ENCODE measurements at places on chromosomes 13 and 19.

- no peak for DNase-seq
Observed at GRCh38 chr13:46087481-46087880, 17.4 kb downstream of the CPB2 start.

DNA sequence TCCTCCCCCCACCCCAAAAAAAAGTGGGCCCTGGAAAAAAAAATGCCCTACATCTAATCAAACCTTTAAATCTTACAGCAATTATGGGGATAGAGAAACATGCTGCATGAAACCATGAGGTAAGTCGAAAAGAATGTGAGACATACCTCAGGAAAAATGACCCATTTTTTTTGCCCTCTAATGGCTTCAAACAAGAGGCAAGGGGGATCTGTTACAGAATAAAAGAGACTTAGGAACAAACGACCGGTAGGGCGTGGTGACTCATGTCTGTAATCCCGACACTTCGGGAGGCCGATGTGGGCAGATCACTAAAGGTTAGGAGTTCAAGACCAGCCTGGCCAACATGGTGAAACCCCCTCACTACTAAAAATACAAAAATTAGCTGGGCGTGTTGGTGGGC is 8.4 kb downstream of the RGL3 start:
- no peak for DNase-seq

GRCh38 chr13:77267362-77267761 is 59.5 kb downstream of the MYCBP2 start:
- DNase-seq = no peak

GRCh38 chr13:74004109-74004508 is 130.1 kb downstream of the KLF12 start:
- no peak for DNase-seq

GRCh38 chr13:106468207-106468606 is 67.3 kb downstream of the EFNB2 start:
- no peak for DNase-seq

DNA sequence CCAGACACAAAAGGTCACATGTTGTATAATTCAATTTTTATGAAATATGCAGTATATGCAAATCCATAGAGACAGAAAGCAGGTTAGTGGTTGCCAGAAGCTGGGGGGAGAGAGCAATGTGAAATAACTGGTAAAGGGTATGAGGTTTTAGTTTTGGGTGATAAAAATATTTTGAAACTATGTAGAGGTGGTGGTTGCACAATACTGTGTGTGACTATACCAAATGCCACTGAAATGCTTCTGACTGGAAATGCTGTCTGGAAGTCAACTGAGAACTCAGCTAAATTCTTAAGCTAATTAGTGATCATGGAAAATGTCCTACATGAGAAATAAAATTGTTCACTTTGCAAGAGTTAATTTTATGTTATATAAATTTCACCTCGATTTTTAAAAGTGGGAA is 65.3 kb upstream of the RXFP2 start:
- DNase-seq = no peak

GRCh38 chr13:26528527-26528926 is 29.0 kb upstream of the WASF3 start:
- DNase-seq = no peak

DNA sequence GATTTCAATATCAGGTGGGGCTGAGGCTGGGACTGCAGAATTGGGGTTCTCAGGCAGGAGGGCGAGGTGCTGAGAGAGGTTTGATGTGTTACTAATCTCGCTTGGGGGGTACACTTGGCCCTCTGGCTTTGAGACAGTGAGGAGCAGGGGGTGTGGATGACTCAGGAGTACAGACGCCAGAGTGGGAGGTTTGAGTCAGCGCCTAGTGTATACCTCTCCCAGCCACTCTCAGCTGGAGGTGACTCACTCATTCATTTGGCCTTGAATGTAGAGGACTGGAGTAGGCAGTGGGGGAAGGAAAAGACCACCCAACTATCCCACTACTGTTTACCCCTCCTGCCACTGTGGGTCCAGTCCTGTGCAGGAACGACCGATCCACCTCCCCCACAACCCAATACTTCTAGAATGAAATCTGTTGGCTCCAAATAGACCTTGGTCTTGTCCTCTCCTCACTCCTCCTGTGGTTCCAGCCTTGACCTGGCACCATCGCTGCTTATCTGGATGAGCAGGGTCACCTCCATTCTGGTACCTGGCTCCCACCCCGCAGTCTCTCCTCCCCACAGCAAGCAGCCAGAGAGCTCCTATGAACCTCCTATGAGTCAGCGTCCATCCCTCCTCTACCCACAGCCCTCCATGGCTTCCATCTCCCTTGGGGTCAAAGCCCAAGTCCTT is 20.1 kb upstream of the ZNRF4 start:
- no peak for DNase-seq

- DNase-seq = no peak
Observed at GRCh38 chr13:99830931-99831330, 140.6 kb downstream of the ZIC5 start.

- no peak for DNase-seq
Observed at GRCh38 chr19:616747-617526, 16.4 kb downstream of the POLRMT start.

GRCh38 chr13:107043021-107043956 is 475.4 kb upstream of the ARGLU1 start:
- no peak for DNase-seq

- DNase-seq = no peak
Observed at GRCh38 chr19:15971224-15971780, 22.5 kb downstream of the OR10H4 start.

DNA sequence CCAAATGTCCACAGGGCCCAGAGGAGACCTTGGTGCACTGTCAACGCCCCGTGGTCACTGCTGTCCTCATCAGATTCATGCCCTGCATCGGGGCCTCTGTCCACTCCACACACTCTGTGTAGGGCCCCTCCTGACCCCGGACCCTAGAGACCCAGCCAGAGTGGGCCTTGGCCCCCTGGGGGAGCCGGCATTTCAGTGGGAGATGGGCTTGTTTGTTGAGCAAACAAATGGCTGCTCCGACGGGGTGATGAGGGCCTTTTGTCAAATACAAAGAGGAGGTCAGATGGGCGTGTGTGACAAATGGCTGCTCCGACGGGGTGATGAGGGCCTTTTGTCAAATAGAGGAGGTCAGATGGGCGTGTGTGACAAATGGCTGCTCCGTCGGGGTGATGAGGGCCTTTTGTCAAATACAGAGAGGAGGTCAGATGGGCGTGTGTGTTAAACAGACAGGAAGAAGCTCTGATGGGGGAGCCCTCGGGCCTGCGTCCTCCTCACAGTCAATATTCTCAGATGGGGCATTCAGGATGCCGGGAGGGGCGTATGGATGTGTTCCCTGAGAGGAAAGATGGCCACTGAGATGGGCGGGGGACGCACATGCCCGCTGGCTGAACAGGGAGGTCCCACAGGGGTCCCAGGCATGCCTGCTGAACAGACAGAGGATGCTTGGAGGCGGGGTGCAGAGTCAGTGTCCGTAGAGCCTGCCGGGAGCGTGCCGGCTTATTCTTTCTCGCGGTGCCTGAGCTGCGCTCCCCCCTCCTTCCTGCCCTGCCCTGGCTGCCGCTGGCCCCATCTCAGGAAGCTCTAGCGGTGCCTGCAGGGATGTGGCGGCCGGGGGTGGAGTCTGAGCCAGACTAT is 36.3 kb downstream of the SMIM24 start:
- DNase-seq = no peak

GRCh38 chr19:4393947-4394590 is 6.3 kb downstream of the SH3GL1 start:
- DNase-seq = no peak

GRCh38 chr19:19276851-19277250 is 3.8 kb upstream of the TM6SF2 start:
- no peak for DNase-seq

GRCh38 chr13:91574766-91575165 is 176.3 kb downstream of the GPC5 start:
- no peak for DNase-seq

- DNase-seq = peak; percentile 81
Observed at GRCh38 chr13:24995225-24995804, 100.6 kb upstream of the PABPC3 start.

DNA sequence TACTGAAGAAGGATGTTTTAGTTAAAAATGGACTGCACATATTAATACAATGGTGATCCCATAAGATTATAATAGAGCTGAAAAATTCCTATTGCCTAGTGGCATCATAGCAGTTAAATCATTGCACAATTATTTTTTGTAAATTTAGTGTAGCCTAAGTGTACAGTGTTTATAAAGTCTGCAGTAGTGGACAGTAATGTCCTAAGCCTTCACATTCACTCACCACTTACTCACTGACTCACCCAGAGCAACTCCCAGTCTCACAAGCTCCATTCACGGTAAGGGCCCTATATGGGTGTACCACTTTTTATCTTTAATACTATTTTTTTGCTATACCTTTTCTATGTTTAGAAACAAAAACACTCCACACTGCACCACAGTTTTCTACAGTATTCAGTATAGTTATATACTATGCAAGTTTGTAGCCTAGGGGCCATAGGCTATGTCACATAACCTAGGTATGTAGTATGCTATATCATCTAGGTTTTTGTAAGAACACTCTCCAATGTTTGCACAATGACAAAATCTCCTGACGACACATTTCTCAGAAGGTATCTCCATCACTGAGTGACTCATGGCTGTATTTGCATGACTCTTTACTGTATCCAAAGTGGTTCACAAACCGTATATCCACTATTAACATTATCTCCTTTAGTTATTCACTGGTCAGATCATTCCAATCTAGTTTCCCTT is 536.0 kb downstream of the KLF12 start:
- no peak for DNase-seq

DNA sequence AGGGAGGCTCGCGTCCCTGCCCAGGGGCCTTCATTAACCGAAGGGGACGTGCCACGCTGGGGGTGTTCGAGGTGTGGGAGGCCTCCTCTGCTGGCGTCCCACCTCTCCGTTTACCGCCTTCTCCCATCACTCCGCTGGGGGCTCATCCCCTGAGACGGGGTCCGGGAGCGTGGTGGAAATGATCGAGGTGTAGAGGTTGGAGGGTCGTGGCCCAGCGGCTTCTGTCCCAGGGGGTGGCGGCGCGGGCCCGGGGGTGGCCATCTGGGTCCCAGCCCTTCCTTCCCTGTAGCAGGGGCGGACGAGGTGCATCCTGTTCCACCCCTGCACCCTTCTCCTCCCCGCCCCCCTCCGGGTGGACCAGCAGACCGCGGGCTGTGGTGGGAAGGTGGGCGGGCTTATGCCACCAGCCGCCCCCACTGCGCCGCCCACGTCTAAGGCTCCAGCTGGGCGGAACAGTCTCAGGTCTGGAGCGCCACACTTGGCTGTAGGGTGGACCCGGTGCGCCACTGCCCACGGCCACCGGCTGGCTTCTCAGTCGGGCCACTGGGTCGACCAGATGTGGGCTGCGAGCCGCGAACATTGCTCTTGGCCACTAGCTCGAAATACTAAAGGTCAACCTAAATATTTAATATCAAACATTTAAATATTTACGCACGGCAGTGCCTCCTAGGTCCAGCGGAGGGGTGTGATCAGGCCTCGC is 69.5 kb downstream of the ZNF723 start:
- DNase-seq = no peak
